ENCODE measurements at places on chromosomes 5 and 9.

- peak; percentile 39 for DNase-seq
Measured at GRCh38 chr5:35853631-35854030, 3.1 kb upstream of the IL7R start.

- DNase-seq, result no peak
Measured at GRCh38 chr9:126205845-126206498, 120.7 kb upstream of the MVB12B start.

DNA sequence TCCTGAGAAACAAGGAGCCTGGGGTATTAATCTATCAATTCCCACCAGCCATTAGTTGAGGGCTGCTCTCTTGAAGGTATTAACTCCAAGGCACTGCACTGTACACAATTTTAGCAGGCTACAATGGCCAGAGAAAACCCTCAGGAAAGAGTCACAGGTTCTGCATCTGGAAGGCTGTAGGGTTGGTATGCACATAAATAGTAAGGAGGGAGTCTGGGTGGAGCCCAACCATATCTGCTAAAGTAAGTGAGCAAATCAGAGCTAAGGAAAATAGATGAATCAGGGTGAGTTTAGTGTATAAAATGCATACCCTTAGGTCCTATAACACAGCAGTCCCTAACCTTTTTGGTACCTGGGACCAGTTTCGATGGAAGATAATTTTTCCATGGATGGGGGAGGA lies 18.2 kb downstream of the TMEM215 start:
- no peak for DNase-seq

GRCh38 chr9:134663753-134664415 lies 22.3 kb downstream of the COL5A1 start:
- no peak for DNase-seq

DNA sequence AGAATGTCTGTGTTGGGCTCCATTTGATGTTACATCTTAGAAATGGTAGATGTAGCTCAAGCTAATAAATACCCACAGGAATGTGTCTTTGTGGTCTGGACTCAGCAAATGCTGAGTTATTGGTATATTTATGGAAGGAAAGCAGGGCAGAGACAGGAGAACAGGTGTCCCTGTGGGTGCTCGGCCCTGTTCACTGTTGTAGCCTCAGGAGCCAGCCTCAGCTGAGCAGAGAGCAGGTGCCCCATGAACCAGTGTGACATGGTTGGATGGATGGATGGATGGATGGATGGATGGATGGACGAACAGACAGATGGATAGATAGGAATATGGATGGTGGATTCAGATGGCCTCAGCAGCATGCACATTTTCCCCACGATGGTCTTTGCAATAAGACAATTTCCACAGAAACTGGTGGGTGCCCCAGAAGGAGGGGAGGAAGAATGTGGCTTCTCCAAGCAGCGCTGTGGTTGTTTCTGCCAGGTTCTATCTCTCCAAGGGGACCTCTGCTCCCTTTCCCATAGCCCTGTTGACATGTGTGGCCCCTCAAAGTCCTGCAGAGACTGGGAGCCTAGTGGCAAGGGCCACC lies 8.2 kb upstream of the IRF1 start:
- no peak for DNase-seq

DNA sequence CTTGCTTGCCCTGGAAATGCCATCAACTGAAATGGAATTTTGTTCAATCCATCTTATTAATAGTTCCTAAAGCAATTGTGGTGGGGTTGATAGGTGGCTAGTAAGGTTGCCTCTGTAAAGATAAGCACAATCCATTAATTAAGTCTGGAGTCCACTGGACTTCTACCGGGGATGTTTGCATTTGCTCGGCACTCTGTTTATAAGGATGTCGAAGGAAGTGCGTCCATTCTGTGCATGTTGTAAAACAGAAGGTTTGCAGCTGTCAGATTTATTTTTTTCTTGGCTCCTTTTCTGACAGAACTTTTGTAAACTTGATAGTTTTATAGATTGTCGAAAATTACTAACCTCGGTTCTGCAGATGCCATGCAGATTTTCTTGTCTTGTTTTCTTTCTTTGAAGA lies 12.8 kb upstream of the TNFAIP8 start:
- DNase-seq, result no peak

GRCh38 chr9:109120204-109120789 lies 550 bp upstream of the TMEM245 start:
- no peak for DNase-seq

GRCh38 chr9:96289392-96289791 lies 12.6 kb downstream of the HSD17B3 start:
- DNase-seq, result no peak

DNA sequence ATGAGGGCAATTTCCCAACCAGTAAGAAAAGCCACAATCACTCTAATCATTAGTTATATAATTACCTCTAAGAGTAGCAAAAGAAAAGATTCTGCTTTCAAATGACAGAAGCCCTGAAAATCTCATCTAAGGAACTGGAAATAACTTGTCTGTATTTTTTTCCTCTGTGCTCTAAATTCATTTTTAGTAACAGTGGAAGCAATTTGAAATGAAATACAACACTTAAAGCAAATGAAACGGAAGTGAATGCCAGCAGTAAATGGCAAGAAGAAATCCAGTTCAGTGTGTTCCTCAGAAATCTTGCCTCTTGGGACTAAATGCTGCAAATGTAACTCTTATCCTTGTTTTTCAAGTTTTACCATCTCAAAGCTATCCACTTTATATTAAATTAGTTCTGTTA lies 294.9 kb downstream of the TAF11L14 start:
- DNase-seq, result no peak

DNA sequence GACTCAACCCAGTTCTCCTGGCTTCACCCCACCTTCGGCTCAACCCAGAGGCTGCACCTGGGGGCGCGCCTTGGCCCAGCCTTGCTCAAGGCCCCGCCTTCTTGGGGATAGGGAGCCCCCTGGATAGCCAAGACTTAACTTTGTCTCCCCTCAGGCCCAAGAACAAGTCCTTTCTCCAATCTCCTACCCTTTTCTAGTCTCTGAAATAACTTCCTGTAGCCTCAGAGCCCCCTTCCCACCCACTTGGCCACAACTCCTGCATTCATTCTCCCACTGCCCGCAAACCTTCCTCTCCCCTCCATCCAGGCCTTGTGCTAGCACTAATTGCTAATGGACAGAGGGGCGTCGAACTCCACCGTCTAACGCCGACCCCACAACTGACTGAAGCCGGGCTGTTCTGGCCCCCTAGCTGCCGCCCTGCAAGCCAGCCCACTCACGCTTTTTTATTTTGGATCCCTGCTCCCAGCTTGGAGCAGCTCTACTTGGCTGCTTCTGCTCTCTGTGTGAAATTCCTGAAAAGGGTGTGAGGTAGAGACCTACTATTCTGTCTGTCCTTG lies 579 bp upstream of the ASTN2 start:
- DNase-seq, result no peak

GRCh38 chr5:175207321-175208040 lies 236.5 kb downstream of the DRD1 start:
- no peak for DNase-seq

DNA sequence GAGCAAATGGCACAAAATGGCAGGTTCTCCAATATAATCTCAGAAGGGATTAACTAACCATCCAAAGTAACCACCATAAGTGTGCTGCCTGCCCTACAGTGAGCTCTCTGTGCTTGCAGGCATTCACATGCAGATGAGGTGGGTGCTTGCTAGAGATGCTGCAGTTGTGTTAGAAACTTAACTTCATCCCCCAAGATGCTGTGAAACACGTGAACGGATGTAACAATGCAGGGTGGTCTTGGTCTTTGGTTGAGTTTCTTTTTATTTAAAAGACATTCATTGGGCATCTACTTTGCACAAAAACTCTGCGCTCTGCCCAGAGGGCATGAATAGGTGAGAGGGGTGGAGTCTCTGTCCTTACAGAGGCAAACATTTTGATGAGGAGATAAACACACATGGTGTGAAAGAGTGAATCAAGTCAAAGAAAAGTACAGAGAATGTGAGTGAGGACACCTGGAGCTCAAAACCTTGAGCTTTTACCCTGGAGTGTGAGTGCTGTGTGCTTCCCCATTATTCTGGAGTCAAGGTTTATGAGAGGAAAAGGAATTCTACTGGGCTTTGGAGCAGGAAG lies 143.9 kb upstream of the DAP start:
- DNase-seq, result no peak

DNA sequence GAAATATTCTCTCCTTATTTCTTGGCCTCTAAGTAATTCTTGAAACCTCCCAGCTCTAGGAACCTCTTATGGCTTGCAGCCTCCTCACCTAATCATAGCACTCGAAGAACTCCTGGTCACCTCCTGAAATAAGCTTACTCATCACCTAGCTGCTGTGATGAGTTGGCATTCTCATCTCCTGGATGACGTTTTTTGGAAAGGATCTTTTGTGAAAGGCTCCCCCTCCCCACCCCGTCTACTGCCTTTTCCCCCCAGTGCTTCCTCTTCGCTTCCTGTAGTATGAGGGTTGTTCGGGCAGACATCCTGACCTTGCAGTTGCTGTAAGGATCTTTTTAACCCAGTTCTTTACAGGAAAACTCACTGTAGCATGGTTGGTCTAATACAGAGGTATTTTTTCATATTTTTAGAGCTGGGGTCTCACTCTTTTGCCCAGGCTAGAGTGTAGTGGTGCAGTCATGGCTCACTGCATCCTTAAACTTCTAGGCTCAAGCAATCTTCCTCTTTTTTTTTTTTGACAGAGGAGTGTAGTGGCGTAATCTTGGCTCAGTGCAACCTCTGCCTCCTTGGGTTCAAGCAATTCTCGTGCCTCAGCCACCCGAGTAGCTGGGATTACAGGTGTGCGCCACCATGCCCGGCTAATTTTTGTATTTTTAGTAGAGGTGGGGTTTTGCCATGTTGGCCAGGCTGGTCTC lies 41.8 kb downstream of the ARHGAP26 start:
- no peak for DNase-seq

- DNase-seq, result no peak
Measured at GRCh38 chr9:8205576-8205975, 406.0 kb upstream of the DMAC1 start.

DNA sequence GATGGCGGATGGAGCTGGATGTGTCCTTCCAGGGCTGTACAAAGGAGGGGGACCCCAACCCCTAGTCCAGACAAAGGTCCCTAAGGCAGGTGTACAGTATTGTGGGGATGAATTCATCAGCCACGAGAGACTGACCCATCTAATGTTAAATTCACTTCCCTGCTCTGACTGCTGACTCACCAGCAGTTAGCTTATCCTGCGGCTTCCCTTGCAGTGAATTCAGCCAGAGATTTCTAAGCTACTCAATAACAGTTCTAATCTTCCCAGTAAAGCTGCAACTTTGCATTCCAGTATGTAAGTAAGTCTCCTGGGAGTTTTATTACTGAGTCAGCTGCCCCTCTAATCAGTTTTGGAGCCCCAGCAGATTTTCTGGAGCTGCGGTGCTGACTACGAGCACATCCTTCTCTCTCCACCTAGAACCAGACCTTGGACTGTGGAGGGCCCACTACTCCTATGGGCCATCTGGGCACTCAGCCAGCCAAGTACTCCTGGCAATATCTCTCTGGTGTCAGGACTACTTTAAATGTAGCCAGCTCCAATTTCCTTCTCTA lies 16.1 kb downstream of the B4GALT1 start:
- DNase-seq, result no peak

DNA sequence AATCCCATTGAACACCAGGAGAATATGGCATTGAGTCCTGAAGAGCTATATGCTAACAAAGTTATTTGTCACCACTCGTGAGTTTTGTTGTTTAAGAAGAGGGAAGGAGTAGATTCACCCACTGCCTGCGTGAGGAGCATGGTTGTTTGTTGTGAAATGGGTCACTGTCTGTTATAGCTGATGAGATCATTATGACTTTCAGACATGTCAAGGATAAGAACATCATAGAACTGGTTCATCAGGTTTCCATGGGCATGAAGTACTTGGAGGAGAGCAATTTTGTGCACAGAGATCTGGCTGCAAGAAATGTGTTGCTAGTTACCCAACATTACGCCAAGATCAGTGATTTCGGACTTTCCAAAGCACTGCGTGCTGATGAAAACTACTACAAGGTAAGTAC lies 76.9 kb downstream of the SYK start:
- DNase-seq, result no peak

- no peak for DNase-seq
Measured at GRCh38 chr5:76742583-76742982, 26.7 kb downstream of the F2R start.

DNA sequence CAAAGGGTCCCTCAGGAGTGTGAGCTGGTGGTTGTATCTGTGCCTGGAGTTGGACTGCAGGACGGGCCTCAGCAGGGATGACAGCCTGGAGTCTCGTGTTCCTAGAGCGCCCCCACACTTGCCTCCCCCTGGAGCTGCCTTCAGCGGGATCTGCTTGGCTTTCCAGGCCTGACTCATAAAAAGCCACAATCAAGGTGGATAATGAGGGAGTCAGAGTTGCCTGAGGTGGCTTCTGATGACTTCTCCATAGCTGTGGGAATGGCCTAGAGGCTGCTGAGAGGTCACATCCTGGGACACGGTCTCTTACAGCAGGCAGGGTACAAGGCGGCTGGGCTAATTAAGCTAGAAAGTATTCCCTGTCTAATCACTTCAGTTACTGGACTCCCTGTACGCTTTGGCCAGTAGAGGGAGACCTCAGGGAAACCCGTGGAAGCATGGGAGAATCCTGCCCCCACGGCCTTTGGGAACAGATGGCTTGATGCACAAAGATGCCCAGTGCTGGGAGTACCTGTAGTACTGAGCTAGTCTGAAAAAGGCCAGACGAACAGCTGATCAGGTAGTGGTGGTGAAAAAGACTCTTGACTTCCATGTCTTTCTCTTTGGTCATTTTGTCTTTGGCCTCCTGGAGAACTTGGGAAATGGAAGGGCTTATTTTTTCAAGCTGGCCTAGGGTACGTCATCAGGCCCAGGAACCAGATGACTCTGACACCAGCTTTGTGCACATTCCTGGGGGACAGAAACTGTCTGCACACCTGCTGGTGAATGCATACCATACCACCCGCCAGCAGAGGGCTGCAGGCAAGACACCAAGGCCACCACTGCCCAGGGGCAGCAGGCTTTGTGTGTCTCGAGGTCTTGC lies 16.1 kb upstream of the FRRS1L start:
- no peak for DNase-seq

GRCh38 chr5:111641533-111642233 lies 115.3 kb downstream of the NREP start:
- DNase-seq, result no peak

GRCh38 chr5:17401470-17402288 lies 96.4 kb upstream of the TAF11L2 start:
- DNase-seq, result no peak

GRCh38 chr5:143318270-143318669 lies 85.2 kb downstream of the NR3C1 start:
- DNase-seq, result no peak

DNA sequence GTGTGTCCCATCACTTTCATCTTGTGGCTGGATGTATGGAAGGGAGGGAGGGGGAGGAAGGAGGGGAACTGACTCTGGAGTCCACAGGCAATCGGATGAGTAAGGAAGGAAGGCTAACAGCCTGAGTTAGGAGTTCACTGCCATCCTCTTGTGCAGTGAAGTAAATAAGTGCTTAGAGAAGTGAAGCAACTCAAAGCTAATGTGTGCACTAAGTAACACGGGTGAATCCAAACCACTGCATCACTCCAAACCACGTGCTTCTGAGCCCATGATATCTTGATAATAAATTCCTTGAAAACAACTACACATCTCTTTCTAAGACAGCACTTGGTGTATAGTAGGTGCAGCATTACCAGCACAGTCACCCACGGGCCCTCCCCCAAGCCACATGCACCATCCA lies 69.6 kb upstream of the OLFM1 start:
- no peak for DNase-seq
